Bronchial smooth muscle cell (primary cell): ENCODE measurements at places on chromosomes 3 and 15. TPM values are rescaled to one million over a fixed set of nuclear protein-coding genes. Genes with fewer than 3 reads are reported as not detected.

Gene DNAH12
- under 0.01 TPM in 2 replicates for total RNA-seq

Gene GABRG3
- total RNA-seq = not detected in 2 replicates

Gene PRSS50
- not detected in 2 replicates for total RNA-seq

Gene PAQR9
- total RNA-seq = 0.16 TPM in 1 of 2 replicates, not detected in the other

Gene CRABP1
- total RNA-seq = not detected in 2 replicates

Gene CKMT1B
- not detected in 2 replicates for total RNA-seq

Gene SOX2
- not detected in 2 replicates for total RNA-seq

Gene MAPK6
- 38.0 and 38.1 TPM in 2 replicates for total RNA-seq

Gene GNAT1
- total RNA-seq = not detected in 2 replicates

Gene KBTBD8
- total RNA-seq = 0.77 and 1.4 TPM in 2 replicates

Gene HDAC11
- total RNA-seq = 17.2 and 19.3 TPM in 2 replicates

Gene ZNF774
- 0.86 and 1.7 TPM in 2 replicates for total RNA-seq

Gene DPPA2
- total RNA-seq = not detected in 2 replicates

Gene ROBO2
- total RNA-seq = 0.17 and 0.95 TPM in 2 replicates

Gene CTXN2
- not detected in 2 replicates for total RNA-seq
